ENCODE measurements at places on chromosomes 12 and 14.

DNA sequence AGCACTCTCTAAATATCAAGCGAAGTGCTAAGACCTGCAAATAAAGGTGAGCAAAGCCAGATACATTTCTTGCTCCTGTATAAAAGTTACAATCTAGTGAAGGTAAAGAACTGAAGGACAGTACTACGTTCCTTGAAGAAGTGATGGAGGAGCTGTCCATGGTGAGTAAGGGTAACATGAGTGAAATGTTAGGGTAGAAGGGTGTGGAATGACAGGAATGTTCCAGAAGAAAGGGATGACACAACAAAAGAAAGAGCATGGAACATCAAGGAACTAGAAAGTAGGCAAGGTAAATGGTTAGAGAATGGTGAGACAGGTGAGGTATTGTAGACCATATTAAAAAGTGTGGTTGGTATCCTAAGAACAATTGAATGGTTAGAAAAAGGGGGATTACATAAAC lies 272.4 kb downstream of the ACSS3 start:
- no peak for DNase-seq

GRCh38 chr12:8629486-8630033 lies 16.9 kb upstream of the AICDA start:
- no peak for DNase-seq

- no peak for DNase-seq
Observed at GRCh38 chr12:122845041-122845864, 10.0 kb downstream of the HIP1R start.

DNA sequence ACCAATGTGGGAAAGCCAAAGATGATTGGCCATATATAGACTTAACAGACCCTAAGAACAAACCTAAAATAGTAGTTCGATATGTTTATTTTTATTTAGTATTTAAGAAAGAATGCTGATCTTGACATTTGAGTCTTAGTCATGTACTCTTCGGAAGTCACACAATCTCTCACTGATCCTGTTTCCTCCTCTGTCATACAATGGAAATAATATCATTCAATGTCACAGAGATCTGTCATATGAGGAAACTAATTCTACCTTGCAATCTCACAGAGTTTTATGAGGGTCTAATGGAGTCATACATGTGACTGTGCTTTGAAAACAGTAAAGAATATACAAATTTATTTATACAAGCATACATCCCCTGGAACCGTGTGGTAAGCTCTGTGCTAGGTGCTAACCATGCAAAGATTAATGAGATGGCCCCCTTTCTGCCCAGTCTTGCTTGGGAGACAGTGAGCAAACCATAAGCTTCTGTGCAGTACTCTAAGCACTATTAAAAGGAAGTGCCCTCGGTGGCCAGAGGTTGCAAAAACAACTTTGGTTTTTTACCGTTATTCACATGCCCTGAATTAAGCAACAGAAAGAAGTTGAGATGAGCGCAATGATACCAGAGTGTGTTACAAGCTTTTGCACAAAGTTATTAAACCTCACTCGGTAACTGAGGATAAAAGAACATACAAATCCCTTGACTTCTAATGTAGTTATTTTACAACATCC lies 1.7 kb upstream of the LIN7A start:
- DNase-seq, result no peak

DNA sequence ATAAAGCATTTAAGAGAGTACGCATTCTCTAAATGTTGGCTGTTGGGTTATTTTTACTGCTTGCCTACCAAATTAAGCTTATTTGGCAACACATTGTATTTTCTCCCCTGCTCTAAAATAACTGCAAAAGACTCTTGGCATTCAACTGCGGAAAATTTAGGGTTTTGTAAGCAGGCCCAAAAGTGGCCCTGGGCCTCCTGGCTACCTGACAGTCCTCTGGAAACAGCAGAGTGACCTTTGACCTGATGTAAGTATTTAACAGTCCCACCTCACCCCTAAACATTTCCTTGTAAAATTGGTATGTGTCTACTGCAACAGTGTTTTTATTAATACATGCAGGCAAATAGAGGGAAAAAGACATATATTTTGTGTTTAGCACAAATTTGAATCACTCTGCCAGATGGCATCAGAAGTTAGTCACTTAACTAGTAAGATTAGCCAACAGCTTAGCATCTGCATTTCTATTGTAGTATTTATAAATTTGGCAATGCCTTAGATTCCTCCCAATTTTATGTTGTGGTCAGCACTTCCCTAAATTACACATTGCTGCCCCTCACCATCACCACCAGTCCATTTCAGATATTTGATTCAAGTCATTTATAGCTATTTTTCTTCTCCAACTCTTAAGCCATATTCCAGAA lies 11.2 kb downstream of the LLPH start:
- DNase-seq, result no peak

- no peak for DNase-seq
Observed at GRCh38 chr12:51779876-51780275, 68.6 kb downstream of the FIGNL2 start.

- DNase-seq, result no peak
Observed at GRCh38 chr14:81855007-81855406, 321.4 kb upstream of the SEL1L start.

DNA sequence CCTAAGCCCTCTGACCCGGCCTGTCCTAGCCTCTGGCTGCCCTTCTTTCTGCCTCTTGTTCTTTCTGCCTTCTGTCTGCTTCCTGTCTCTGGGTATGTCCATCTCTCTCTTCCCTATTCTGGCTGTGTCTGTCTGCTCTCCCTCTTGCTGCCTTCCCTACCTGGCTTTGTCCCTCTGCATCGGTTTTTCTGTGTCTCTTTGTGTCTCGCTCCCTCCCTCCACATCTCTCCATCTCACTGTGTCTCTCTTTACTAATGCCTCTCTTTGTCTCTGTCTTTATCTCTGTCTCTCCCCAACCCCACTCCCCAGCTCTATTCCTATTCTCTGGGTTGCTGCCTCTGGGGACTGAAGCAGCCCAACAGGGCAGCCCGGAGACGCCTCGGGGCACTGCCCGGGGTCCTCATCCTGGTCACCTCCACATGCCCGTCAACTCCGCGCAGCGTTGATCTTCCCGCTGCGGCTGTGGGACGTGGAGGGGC lies 10.1 kb downstream of the SHMT2 start:
- no peak for DNase-seq
